ENCODE measurements at places on chromosomes 1 and 21.

GRCh38 chr1:246078126-246078887 is 428.8 kb downstream of the SMYD3 start:
- no peak for DNase-seq

DNA sequence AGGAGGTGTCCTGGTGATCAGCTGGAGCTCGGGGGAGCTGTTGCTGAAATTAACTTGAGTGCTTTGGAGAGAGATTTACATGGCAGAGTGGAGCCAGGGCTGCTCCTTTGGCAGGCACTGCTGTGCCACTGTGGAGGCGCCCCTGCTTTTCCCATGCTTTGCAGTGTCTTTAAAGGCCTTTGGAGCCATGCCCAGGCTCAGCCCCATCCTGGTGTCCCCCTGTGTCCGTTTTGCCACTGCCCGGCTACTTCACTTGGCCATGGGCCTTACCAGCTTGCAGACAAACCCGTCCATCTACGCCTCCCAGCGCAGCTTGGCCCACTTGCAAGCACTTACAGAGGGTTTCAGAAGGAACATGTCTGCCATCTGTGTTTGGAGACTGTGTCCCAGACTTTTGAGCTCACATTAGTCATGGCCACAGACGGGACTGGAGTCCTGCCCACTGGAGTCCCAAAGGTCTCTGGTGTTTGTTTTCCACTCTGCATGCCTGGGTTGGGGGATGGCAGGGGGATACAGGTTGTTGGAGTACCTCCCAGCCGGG is 18.2 kb upstream of the LAMTOR5 start:
- DNase-seq, result no peak

- no peak for DNase-seq
These were observed 25.2 kb downstream of the KIFAP3 start for GRCh38 chr1:170049176-170049800.

- no peak for DNase-seq
These were observed 1.1 kb upstream of the CD244 start for GRCh38 chr1:160863774-160864131.

GRCh38 chr1:227937838-227938145 is 9.9 kb downstream of the WNT9A start:
- no peak for DNase-seq

- DNase-seq, result no peak
These were observed 6.7 kb upstream of the GATAD2B start for GRCh38 chr1:153929426-153929825.

DNA sequence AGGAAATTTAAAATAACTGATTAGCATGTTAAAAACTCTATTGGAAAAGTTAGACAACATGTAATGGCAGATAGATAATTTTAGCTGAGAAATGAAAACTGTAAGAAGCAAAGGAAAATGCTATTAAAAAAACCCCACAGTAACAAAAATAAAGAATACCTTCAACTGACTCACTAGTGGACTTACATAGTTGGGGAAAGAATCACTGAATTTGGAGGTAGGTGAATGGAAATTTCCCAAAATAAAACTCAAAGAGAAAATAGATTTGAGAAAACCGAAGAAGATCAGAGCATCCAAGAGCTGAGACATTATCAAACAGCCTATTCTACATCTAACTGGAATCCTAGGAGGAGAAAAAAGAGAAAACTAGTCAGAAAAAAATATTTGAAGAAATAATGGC is 34.7 kb downstream of the PDE4B start:
- no peak for DNase-seq

GRCh38 chr1:158124034-158124433 is 56.7 kb upstream of the CD1D start:
- DNase-seq, result no peak

GRCh38 chr1:96808191-96808590 is 86.6 kb downstream of the PTBP2 start:
- DNase-seq, result no peak

DNA sequence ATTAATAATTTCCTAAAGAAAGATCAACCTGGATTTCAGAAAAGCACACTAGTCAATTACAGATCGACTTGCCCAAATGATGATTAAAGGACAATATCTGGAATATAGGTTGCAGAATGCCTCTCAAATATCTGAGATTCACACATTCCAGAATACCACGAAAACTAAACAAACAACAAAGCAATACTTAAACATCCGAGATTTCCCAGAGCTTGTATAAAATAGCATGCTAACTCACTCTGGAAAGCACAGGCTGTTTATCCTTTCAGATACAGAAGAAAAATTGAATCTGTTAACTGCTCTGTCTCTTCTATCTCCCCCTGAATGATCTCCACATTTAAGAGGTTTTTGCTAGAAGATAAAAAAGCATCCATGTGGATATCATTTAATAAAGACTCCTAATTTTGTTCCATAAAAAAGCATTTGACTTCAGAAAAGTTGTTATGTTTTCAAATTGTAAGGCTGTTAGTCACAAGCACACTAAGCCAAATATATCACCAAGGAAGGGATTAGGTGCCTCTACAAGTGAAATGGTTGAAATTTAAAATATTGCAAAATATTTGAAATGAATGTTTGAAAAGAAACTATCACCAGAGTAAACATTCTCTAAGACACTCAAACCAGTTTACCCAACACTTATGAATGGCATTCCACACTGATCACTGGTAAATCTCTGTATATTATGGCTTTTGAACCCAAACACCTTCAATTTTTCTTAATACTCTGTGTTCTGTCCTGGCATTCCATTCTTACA is 865.1 kb upstream of the ADAMTS5 start:
- no peak for DNase-seq

- DNase-seq, result no peak
These were observed 46.2 kb downstream of the DDR2 start for GRCh38 chr1:162678439-162678838.

DNA sequence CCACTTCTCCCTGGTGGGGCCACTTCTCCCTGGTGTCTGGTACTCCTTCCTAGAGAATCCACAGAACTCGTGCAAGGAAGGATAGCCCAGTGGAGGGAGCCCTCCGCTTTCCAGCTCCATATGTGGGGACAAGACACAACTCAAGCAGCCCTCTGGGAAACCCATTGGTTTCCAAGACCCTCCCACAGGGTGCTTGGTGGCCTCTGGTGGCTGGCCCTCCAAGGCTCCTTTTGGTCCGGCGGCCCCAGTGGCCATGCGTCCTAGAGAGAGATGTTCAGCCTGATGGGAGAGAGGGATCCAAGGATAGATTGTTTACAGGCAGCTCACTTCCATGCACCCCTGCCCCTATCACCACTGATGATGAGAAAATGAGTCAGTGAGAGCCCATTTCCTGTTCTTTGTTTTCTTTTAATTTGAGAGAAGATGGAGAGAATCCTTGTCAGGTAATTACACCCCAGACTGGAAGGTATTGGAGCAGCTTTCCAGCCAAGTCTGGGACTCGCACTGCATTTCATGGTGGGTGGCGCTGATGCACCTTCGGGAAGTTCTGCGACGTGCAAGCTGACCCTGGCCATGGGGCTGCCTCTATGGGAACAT is 486.2 kb upstream of the VAMP3 start:
- DNase-seq, result no peak

GRCh38 chr1:31981972-31982371 is 31.7 kb upstream of the KHDRBS1 start:
- DNase-seq, result no peak

DNA sequence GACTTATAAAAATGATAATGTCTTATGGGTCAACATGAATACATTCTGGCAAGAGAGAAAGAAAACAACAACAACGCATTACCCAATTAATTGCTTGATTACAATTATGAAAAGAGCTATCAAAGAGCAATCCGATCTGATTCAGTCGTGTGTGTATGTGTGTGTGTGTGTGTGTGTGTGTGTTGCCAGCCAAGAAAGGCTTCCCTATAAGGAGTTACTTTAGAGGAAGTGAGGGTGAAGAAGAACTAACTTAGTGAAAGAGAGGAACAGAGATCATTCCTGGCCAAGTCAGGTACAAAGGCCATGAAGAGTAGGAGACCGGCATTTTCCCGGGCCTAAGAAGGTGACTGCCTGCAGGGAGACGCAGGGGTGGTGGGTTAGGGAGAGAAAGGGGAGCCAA is 9.4 kb downstream of the TMEM35B start:
- DNase-seq, result no peak

GRCh38 chr21:34788879-34789278 is 120.1 kb downstream of the CLIC6 start:
- DNase-seq, result no peak

DNA sequence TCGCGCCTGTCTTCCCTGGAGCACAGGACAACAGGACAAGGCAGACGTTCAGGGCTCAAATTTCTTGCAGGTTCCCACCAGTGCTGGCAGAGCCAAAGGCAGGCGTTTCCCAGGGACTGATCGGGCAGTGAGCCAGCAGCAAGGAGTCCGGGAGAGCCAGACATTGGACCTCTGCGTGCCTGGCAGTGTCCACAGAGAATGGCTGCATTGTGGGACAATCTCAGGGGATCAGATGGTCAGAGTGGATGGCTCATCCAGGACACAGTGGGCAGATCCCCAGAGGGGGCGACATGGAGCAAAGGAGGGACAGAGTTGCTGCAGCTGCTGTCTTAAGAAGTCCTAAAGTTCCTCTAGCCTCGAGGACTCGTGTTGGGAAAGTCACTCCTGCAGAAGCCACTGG is 4.6 kb downstream of the TMEM63A start:
- DNase-seq, result no peak

DNA sequence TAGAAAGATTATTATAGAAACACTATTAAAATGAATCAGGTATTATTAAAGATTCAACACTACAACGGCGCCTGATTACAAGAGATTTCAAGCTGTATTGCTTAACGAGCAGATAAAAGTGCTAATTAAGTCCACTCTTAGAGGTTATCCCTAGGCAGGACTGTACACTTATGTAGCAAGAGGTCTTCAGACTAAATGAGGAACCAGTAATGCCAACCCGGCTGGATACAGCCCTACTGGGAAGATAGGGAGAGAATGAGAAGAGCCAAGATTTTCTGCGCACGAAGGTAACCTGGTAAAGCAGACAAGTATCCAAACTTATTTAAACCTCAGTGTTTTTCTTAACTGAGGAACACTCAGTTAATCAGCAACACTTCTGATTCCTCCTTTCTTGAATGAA is 115.7 kb upstream of the HIVEP3 start:
- no peak for DNase-seq

- DNase-seq, result no peak
These were observed 34.8 kb upstream of the PSMG1 start for GRCh38 chr21:39218082-39218409.

DNA sequence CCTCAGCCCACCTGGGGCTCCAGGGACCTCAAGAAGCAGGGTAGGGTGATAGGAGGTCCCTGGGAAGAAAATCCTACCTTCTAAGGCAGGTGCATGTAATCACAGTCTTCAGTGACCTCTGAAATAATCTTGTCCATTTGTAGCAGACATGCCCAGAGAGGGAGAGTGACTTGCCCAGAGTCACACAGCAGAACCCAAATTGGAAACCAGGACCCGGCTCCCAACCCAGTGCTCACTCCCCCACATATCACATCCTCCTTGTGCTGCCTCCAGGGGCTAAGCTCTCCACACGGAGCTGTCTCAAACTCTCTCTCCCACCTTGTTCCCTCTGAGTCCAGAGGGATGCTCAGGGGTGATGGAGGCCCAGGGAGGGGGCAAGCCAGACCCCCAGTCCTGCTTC is 72.5 kb downstream of the RAP1GAP start:
- DNase-seq, result no peak

DNA sequence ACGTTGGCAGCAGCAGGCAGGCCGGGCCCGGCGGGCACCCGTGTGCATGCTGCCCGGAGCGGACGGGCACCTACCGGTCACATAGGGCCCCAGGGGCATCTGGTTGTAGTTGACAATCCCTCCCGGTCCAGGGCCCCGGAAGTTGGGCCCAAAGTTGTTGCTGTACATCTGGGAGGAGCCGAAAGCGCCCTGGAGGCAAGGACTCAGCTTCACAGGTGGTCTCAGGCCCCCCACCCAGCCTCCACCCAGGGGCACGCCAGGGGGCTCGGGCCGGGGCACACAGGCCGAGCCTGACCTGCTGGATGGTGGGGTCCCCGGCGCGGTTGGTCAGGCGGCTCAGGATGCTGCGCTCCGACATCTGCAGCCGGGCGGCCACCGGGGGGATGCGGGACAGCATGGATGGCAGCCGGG is 60.6 kb downstream of the KCNAB2 start:
- no peak for DNase-seq

- DNase-seq, result no peak
These were observed 23.9 kb upstream of the KIF1B start for GRCh38 chr1:10186331-10187025.

DNA sequence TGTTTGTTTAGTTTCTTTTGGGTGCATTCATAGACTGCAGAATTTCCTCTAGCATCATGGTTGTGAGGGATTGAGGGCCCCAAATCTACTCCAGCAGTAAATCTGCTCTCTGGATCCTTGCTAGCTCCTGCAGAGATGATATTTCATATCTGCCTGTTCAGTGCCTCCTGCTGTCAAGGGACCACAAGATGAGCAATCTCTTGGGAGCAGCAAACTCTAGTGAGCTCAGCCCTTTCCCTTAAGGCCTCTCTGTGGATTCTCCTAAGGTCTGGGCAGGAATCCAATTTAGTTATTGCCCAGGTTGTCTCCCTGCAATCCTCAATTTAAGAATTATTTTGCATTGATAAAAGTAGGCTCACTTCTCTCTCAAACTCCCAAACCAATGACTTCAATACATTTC is 76.9 kb downstream of the RGS18 start:
- no peak for DNase-seq

GRCh38 chr1:91527266-91527765 is 26.7 kb downstream of the CDC7 start:
- no peak for DNase-seq

DNA sequence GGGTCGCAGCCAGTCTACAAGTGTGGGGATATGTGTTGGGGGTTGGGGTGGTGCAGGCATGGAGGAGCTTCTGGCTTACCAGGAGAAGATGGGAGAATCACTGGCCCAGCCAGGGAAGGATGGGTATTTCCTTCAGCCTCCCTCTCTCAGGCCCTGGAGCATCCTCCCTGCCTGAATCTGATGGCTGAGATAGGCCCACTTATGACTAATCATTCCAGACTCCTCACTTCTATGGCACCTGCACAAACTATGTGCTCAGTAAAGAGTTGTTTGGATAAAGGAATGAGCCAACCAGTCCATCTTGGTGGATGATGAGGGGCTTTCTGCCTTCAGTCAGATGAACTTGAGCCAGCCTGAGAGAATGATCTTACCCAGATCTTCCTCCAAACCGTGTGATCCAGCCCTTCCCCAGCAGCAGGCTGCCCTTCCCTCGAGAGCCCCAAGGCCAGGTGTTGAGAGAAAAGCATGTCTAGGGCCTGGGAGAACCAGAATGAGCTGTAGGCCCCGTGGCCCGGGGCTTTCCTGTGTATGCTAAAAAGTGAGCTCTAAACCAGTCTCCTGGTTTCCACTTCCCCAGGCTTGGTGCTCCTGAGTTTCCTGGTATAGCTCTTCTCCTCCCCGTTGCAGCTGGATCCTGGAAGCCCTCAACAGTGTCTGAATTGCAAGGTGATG is 1.3 kb downstream of the GPA33 start:
- no peak for DNase-seq

GRCh38 chr1:159208175-159208825 is 3.6 kb downstream of the ACKR1 start:
- no peak for DNase-seq

GRCh38 chr1:190679454-190679853 is 201.8 kb upstream of the BRINP3 start:
- no peak for DNase-seq

Measured in activated T-helper 9 cell treated with anti-CD3 and anti-CD28 coated beads, Interleukin-2, amount 50 U/mL, for 16 hours (primary cell).